EL (cell line): ENCODE measurements at places on chromosomes 1 and 21.

- DNase-seq: no peak
Measured at GRCh38 chr1:150674881-150675280, 22.1 kb downstream of the GOLPH3L start.

DNA sequence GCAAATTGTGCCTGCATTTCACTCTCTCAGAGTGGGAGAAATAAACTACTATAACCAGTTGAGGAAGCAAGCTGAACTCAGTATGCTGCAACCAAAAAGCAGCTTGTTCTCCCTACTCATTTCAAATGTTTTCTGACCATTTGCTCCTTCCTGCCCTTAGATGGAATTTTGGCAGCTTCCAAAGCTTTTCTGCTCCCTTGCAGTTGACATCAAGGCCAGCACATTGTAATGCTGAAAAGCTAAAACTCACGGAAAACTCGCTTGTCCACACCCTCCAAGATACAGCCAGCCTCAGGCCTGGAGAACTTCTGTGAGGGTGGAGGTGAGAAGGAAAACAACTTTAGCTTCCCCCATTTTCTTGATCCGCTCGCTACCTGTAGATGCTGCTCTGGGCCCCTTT is 5.0 kb upstream of the CHML start:
- DNase-seq: no peak

DNA sequence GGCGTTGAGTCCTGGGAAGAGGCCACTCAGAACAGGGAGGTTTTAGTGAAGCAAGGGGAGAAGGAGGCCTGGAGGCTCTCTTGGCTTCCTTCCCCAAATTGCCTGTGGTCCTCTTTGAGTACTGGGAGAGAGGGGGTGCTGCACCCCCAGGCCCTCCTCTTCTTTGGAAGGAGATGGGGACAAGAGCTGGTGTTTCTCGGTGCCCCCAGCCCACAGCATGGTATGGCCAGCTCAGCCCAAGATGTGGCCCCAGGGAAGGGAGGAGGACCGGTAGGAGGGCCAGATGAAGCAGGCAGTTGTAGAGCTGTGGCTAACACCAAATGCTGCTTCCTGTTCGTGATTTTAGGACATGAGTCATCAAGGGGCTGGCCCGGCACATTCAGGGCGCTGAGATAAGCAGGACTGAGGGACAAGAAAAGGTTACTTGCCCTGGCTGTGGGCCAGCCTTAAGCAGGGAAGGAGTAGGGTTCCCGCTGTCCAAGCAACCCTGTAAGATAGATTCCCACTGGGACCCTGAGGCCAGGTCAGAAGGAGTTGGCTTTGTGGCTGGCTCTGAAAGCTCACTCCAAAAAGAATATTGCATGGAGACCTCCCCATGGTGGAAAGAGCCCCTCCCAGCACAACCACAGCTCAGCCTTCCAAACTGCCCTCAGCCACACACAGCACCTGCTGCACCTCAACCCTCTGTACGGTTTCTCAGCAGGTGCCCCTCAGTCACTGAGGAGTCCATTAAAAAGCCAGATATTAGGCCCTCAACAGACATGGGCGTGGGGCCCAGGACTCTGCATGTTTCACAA is 4.9 kb upstream of the TNFRSF1B start:
- peak; percentile 96 for DNase-seq

DNA sequence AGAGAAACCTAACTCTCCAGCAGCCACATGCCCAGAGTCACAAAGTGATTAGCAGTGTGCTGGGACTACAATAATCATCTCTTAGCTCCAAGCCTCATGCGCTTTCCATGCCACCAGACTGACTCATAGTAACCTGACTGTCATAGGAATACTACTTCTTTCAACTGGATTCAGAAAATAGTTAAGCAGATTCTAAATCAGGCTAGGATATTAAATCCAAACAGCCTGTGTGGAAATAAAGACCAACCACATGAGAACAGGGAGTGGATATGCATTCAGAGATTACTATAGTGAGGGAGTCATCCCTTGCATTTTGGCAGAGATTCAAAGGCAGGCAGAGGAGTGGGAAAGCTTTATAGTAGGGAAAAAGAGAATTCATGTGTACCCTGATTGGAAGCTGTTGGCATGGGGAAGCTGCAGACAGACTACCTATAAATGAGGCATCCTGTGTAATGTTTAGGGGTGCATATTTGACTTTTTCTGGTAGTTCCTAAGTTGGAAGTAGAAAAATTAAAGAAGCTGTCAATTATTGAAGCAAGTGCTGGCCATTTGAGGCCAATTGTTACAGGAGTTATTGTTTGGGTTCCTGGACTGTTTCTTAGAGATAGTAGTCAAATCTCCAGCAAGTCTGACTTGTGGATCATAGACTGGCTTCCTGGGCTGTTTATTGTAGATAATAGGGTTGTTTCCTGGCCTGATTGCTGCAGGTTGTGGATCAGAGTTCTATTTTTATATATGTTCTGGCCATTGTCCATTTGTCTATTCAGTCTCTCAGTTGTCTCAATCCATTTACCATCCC is 31.7 kb upstream of the DNAH14 start:
- DNase-seq: no peak

DNA sequence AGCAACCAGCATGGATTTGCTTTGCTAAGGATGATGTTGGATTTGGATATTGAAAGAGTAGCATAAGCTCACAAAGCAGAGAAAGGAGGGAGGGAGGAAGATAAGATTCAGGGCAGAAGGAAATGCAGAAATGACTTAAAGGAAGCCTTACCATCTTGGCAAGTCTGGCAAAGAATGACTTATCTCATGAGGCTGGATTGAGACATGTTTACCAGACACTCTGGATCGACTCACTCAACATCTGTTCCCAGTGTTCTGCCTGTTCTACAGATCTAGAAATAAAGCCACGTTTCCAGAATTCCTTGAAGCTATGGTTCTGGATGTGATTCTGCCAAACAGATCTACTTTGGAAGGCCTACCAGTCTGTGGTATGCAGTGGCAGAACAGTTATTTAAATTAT is 38.8 kb upstream of the CTBS start:
- no peak for DNase-seq

DNA sequence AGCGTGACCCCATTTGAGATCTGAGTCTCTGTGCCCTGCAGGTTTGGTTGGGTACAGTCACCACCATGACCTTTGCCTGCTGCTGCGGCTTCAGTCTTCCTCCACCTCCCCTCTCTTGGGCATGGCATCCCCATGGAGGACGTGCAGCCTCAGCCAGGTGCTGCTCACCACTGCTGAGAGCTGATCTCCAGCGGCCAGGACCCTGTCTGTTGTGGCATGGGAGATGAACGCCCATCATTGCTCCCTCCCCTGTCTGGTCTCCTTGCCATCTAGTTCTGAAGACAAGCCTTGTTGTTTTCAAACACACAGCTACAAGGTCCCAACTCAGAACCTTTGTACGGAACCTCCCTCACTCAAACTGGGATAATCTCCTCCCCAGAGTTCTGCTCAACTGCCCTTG is 19.2 kb upstream of the PKP1 start:
- no peak for DNase-seq

- no peak for DNase-seq
Measured at GRCh38 chr21:34968414-34969333, 80.4 kb downstream of the RUNX1 start.

GRCh38 chr1:66439031-66439740 is 94.8 kb upstream of the SGIP1 start:
- DNase-seq: peak; percentile 57

DNA sequence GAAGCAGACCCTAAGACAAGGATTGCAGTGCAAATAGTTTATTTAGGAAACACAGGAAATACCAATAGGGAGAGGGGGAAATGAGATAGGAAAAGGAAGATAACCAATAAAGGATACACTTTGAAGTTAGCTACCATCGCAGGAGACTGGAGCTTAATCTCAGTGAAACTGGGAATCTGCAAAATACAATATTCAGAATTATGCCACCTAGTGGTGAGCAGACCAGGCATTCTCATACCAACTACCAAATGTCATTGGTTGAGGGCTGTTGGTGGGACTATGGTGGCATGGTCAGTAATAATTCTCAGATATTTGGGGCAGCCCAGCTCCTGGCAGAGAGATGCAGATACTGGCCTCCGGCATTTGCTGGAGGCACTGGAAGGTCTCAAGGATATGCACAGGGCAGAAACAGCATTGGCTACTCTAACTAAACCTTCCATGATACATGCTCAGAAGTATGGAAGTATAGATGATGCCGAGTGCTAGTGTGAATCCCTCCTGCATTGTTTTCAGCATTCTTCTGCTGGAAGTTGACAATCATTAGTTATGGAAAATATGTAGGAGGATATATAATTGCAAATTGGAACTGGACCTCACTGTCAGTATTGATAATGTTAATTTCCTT is 11.8 kb upstream of the ZFP69B start:
- DNase-seq: peak; percentile 31

GRCh38 chr21:34559089-34559631 is 47.1 kb upstream of the KCNE1 start:
- no peak for DNase-seq

DNA sequence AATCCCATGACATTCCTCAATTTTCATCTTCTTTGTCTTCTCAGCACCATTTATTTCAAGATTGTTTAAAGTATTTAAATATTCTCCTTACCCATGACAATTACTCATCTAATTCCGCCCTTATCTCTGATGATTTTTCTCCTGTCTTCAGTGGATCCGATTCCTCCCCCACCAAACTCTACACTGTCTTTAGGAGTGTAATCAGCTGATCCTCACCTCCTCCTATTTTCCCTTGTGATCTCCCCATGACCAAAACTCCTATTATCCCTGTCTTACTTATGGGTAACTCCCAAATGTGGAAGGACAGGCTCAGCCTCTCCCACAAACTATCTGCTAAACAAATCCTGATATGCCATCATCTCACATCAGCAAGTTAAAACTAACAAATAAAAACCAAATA is 335.3 kb upstream of the RUNX1 start:
- DNase-seq: no peak

GRCh38 chr1:230863449-230863848 is 4.9 kb downstream of the C1orf198 start:
- no peak for DNase-seq

DNA sequence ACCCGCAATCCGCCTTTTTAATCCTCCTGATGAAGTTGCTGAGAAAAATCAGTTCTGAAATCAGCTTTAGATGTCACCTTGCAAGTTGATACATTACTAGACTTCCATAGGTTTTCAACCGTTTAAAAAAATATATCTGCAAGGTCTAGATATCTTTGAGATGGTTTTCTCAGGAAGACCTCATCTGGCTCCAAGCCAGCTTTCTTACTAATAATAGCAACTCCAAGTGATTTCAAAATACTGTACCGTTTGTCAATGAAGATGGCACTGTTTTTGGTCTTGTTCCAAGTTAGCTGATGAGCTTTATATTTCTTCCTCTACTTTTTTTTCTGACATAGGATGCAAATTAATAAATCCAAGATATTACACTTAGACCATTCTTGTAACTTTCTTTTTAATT is 40.3 kb downstream of the LRRC8C start:
- no peak for DNase-seq

DNA sequence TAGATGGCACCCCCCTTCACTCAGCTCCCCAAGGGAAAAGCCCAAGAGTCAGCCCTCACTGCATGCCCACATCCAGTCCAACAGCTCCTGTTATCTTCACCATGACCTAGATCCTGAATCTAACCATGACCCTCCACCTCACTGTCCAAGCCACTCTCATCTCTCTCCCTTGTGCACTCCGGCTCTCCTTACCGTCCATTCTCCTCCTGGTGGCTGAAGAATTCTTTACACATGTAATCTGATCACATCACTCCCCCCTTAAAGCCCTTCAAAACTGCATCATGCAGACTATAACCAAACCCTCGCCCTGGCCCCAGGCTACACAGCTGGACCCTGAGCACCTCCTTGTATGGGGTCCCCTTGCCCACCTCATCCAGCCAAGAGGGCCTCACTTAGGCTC is 14.0 kb upstream of the PAQR7 start:
- no peak for DNase-seq

DNA sequence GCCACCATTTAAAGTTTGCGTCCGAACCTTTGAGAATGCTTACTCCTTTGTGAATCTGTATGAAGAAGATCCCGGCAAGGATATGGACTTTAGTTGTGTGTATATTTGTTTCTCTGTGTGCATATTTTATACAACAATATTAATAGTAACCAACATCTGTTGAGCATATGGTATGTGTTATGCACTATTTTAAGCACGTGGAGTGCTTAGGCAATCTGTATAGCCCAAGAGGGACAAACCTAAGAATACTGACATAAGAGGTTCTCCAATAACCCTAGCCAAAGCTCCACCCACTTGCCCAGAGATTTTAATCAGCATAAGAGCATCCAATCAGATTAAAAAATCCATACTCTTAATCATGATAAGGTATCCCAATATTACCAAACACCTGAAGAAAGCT is 92.7 kb downstream of the MAB21L3 start:
- DNase-seq: no peak

DNA sequence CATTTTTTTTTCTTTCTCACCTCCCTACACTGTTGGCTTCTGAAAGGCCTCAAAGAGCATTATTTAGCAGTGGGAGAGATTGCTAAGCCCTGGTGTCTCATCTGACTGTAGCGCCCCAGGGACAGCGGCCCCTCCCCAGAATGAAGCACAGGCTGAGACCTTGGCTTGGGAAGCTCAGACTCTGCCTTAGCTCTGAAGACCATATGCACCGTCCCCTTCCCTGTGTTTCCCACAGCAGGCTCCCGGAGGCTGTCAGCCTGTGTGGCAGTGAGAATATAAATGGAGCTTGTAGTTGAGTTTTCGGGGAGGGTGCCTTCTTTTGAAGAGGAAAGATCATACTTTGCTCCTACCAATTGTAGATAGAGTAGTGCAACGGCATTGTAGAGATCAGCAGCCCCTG is 25.3 kb downstream of the SMYD2 start:
- DNase-seq: no peak

DNA sequence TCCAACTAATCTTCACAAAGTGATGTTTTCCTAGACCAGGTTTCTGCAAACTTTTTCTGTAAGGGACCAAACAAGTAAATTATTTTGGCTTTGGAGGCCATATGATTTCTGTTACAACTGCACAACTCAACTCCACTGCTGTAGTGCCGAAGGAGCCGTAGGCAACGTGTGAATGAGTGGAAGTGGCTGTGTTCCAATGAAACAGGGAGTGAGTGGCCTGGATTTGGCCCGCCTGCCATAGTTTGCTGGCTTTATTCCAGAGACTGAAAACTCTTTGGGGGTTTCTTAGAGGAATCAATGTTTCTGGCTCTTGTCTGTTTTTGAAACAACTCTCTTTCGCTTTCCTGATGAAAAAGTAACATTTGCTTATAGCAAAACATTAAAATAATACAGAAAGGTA is 12.6 kb upstream of the ACTL8 start:
- no peak for DNase-seq

- DNase-seq: no peak
Measured at GRCh38 chr1:2974701-2975301, 46.5 kb upstream of the ACTRT2 start.
